Breast epithelium (tissue), 4 donors: ENCODE measurements at places on chromosomes 16 and 17. TPM values are rescaled to one million over a fixed set of nuclear protein-coding genes. Genes with fewer than 3 reads are reported as not detected.

DNA sequence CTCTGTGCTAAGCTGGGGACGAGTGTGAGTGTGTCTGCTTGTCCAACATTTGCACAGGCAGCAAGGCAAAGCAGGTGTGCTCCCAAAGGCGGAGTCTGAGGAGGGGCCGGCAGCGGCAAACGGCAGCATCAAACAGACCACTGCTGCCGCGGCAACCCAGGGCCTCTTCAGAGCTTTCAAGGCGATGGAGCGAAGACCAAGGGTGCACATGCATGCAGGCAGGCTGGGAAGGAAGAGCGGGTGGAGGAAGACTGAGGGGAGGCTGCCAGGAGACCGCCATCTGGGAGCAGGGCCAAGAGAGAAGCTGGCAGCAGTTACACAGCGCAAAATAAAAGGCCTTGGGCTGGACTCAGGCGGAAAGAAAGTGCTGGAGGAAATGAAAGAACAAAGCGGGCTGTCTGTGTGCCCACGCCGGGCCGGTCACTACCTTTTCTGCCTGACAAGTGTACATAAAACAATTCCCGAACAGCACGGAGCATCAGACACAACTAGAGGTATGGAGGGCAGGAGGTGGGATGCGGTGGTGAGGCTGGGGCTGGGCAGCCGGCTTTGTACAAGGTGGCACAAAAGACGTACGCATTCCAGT lies 8.5 kb downstream of the TIMM22 start:
- peak overlapping the region; percentile 0 for H3K4me3 ChIP-seq
- H3K27me3 ChIP-seq = no peaks in the 10 kb centered on the region
- DNase-seq = peak; percentile 58
- H3K27ac ChIP-seq = peak overlapping the region; percentile 76
- peaks cover 21% of the 10 kb centered on the region for H3K4me1 ChIP-seq

TP53TG3D gene
- 1.5 TPM for total RNA-seq

DNA sequence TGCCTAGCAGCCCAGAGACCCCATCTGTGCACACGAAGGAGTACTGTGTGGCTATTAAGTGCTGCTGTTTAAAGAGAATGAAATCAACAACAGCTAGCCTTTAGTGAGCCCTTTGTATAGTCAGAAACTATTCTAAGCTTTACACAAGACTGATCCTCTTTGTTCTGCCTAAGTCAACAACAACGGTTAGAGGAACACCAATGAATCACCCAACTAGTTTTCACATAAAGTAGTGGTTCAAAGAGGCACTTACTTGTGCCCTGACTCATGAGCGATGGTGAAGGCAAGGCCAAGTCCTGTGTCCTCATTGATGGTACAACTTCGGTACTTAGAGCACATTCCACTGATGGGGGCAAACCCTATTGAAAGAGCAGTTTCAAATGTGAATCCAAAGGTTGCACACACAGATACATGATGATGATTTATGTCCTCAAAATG lies 75.8 kb downstream of the ADAMTS18 start:
- no peak overlapping the region for H3K4me3 ChIP-seq
- no peaks in the 10 kb centered on the region for H3K4me1 ChIP-seq
- no peak overlapping the region for H3K27ac ChIP-seq
- DNase-seq = no peak

- peaks cover 27% of the 10 kb centered on the region for H3K27me3 ChIP-seq
Measured at GRCh38 chr17:40813804-40814203, 8.6 kb downstream of the KRT10 start.

GRCh38 chr17:69227541-69227940 lies 1.1 kb downstream of the ABCA10 start:
- H3K4me1 ChIP-seq = no peaks in the 10 kb centered on the region
- H3K27me3 ChIP-seq = no peaks in the 10 kb centered on the region
- H3K36me3 ChIP-seq = no peaks in the 10 kb centered on the region
- peak overlapping the region; percentile 57 for H3K4me3 ChIP-seq
- peak overlapping the region; percentile 23 for H3K27ac ChIP-seq

DNA sequence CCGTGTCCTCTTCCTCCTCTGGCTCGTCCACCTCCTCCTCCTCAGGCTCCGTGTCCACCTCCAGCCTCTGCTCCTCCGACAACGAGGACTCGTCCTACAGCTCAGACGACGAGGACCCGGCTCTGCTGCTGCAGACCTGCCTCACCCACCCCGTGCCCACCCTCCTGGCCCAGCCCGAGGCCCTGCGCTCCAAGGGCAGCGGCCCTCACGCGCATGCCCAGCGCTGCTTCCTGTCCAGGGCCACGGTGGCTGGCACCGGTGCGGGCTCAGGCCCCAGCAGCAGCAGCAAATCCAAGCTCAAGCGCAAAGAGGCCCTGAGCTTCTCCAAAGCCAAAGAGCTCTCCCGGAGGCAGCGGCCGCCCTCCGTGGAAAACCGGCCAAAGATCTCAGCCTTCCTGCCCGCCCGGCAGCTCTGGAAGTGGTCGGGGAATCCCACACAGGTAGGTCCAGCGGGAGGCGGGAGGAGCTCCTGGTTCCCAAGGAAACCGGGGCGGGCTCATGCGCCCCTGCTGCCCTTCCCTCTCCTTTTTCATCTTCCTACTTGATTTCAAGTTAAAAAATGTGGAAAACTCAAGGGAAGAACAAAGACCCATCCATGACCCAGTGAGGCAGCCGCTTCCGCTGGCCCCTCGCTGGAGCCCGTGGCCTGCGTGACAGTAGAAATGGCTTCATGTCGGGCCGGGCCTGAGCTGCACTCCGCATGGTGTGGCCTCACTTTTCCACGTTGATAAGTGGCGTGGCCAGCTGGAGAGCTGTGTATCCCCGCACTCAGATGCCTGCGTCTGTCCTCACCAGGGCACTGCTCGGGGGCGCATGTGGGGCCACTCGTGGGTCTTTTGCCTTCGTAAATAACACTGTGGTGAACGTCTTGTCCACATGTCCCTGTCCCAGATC lies 50.7 kb downstream of the ACTG1 start:
- H3K27ac ChIP-seq = no peak overlapping the region
- DNase-seq = no peak
- no peak overlapping the region for H3K4me3 ChIP-seq
- no peaks in the 10 kb centered on the region for H3K27me3 ChIP-seq

DNA sequence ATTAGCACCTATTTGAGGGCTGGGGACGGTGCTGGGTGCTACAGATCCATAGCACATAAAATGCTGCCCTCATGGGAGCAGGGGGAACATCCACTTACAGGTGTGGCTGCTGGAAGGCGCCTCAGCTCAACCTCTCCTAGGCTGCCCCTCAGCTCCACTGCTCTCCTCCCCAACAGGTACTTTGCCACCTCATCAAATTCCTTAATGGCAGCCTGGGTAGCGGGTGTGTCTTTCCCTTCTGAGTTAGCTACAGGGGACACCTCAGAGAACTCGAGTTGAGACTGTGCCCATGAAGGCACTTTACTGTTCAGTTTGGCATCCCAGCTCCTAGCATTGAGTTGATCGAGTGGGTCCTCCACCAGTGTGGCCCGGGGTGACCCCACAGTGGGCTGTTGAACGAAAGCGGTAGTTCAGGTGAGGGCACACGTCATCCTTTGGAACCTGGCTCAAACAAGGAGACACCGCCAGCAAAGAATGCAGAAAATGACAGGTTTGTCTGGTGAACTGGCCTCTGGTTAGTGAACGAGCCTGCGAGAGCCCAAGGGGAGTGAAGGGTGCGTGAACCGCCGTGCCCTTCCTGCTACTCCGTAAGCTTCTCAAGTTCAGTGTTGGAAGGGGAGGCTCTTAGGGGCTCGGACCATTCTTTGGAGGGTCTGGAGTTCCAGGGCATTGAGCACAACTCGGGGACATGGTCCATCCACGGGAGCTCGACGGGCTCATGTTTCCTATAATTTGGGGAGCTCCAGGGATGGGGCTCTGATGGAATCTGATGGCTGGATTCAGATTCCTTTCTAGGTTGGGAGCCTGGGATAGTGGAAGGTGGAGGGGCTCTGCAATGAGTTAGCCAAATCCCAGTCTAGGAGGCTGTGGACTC lies 3.5 kb upstream of the CMIP start:
- no peak overlapping the region for H3K27ac ChIP-seq
- H3K36me3 ChIP-seq = no peaks in the 10 kb centered on the region
- H3K4me3 ChIP-seq = no peak overlapping the region
- H3K4me1 ChIP-seq = no peaks in the 10 kb centered on the region
- no peaks in the 10 kb centered on the region for H3K27me3 ChIP-seq
- no peak for DNase-seq

DNA sequence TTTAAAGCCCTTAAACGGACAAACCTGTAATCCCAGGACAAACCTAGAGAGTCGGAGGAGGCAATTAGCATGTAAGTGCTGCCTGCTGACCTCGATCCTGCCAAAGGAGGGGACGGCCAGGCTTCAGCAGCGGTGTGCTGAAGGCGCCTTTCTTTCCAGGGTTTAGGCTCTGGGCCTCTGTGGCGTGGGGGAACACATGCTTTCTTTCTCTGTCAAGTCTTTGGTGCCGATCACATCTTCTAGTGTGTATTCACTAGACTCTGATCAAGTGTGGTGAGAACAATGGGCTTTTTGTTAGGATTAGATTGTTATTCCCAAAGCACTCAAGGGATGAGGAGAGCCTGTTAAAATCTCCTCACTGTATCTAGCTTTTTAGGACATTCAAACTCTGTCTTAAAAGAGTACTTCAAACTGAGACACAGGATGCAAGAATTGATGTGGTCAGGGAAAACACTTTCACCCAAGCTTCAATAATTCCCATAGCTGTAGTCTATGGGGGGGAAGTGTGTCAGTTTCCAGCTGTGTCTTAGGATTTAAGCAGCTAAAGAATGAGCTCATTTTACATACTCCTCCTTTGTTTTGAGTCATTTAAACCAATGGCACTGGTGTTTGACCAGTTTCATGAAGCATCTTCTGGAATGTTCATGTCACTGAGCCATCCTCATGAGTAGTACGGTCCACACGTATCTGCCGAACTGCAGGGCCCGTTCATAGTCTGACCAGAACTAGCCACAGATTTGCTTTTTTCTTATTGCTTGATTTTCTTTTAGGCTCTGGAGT lies 51.2 kb downstream of the RPA1 start:
- no peak overlapping the region for H3K4me3 ChIP-seq
- H3K27me3 ChIP-seq = no peaks in the 10 kb centered on the region
- DNase-seq = no peak
- H3K27ac ChIP-seq = peak overlapping the region; percentile 18

HID1 gene
- 37.3 TPM for total RNA-seq

DNA sequence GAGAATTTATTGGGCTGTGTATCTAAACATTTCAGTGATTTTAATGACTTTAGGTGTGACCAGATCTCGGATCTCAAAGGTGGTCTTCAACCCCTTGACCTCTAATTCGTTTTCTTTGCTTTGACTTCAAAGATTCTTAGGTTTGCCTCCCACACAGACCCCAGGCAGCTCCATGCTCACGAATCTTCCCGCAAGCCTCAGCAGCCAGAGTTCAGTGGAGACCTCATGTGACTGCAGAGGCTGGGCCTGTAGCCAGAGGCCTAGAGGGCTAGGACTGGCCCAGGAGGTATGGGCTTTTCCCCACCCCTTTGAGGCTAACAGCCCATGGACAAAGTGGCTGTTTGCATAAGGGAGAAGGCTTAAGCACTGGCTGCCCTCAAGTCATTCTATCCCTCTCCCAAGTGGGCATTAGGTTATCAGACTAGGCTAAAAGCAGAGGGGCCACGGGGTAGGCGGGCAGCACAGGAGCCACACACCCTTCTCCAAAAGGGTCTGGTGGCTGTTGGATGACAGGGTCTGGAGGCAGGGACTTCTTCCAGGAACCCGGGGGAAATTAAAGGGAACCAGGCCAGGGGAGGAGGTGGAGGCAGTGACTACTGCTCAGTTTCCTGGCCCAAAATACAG lies 3.0 kb downstream of the HIRIP3 start:
- no peak for DNase-seq
- peaks cover 5% of the 10 kb centered on the region for H3K36me3 ChIP-seq
- H3K4me1 ChIP-seq = peaks cover 10% of the 10 kb centered on the region
- no peak overlapping the region for H3K4me3 ChIP-seq
- H3K27ac ChIP-seq = no peak overlapping the region

ARL17B gene
- total RNA-seq = 11.8 TPM

DNA sequence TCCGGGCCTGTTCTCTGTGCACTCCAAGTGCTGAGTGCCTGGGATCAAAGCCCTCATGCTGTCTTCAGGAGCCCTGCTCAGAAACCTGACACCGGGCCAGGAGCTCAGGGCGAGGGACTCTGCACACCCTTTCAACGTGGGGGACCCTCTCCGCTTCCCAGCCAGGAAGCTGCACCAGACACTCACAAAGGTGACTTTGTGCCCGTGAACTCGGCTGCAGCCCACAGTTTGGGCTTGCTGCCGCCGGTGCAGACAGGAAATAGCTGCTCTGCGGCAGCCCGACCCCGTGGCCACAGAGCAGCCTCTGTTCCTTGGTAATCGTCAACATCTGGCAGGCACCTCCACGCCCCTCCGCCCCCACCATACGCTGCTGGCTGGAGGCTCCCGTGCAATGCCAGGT lies 93.4 kb upstream of the METRNL start:
- no peaks in the 10 kb centered on the region for H3K27me3 ChIP-seq
- H3K27ac ChIP-seq = peak overlapping the region; percentile 45
- no peaks in the 10 kb centered on the region for H3K36me3 ChIP-seq

DNA sequence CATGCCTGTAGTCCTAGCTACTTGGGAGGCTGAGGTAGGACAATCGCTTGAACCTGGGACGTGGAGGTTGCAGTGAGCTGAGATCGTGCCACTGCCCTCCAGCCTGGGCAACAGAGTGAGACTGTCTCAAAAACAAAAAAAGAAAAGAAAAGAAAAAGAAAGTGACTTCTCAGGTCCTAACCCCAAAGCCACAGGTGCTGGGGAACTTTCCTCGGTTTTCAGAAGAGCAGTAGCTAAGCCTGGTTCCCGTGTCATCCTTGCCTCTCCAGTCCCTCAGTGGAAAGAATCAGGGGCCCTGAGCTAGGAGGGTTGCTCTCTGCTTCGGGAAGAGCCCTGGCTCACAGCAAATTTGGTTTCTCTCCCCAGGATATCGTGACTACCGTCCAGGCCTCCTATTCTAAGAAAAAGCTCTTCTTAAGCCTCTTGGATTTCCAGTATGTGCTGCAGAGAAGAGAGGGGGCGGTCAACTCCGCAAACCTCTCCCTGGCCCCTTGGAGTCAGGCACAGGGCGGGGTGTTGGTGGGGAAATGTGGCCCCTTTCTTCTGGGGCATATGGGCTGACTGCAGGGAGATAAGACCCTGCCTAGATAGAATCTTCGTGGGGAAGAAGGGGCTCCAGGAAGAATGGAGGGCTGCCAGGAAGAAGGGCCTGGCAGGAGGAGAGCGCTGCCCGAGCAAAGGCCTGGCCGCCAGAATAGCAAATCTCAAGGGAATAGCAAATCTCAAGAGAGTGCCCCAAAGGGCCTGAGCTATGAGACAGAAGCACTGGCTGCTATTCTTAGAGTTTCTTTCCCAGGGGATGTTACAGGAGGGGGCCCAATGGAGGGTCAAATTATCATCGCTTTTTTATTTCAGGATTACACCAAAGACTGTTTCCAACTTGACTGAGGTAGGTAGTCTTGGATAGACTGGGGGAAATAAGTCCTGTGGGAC lies 8.3 kb upstream of the NLRC5 start:
- DNase-seq = no peak
- H3K27ac ChIP-seq = no peak overlapping the region
- H3K27me3 ChIP-seq = no peaks in the 10 kb centered on the region
- no peak overlapping the region for H3K4me3 ChIP-seq
- no peaks in the 10 kb centered on the region for H3K4me1 ChIP-seq
- H3K36me3 ChIP-seq = no peaks in the 10 kb centered on the region

CBX1 gene
- 45.8 TPM for total RNA-seq

- no peak overlapping the region for H3K27ac ChIP-seq
- H3K4me3 ChIP-seq = no peak overlapping the region
- no peaks in the 10 kb centered on the region for H3K36me3 ChIP-seq
- peak; percentile 54 for DNase-seq
- no peaks in the 10 kb centered on the region for H3K4me1 ChIP-seq
Measured at GRCh38 chr16:81873843-81874752, 95.0 kb downstream of the PLCG2 start.
